ENCODE measurements at places on chromosomes 13 and 19. TPM values are rescaled to one million over a fixed set of nuclear protein-coding genes. Genes with fewer than 3 reads are reported as not detected.
A peak's percentile ranks its signal among the peaks of the same experiment; 100 is the strongest.

GRCh38 chr13:105448811-105449210 lies 1086.7 kb downstream of the EFNB2 start:
- DNase-seq = no peak
- H3K36me3 ChIP-seq = no peaks in the 10 kb centered on the region
- no peaks in the 10 kb centered on the region for H3K27me3 ChIP-seq

The HCST gene
- 42.7 TPM for polyA plus RNA-seq

GRCh38 chr19:1001538-1002166 lies 1.4 kb downstream of the GRIN3B start:
- H3K27ac ChIP-seq = no peak overlapping the region
- no peak overlapping the region for H3K4me3 ChIP-seq
- peaks cover 10% of the 10 kb centered on the region for H3K4me1 ChIP-seq
- peak; percentile 62 for DNase-seq
- H3K27me3 ChIP-seq = peaks cover 45% of the 10 kb centered on the region

GRCh38 chr13:106351251-106351650 lies 184.2 kb downstream of the EFNB2 start:
- H3K4me1 ChIP-seq = no peaks in the 10 kb centered on the region
- DNase-seq = no peak
- peaks cover 19% of the 10 kb centered on the region for H3K27me3 ChIP-seq

- no peak overlapping the region for H3K4me3 ChIP-seq
- H3K27ac ChIP-seq = no peak overlapping the region
- peaks cover 40% of the 10 kb centered on the region for H3K4me1 ChIP-seq
- DNase-seq = no peak
- H3K27me3 ChIP-seq = no peaks in the 10 kb centered on the region
Observed at GRCh38 chr19:15402411-15403150, 16.2 kb downstream of the AKAP8L start.

The UFM1 gene
- polyA plus RNA-seq = 84.2 TPM

- no peak overlapping the region for H3K4me3 ChIP-seq
- H3K36me3 ChIP-seq = no peaks in the 10 kb centered on the region
- peaks cover 40% of the 10 kb centered on the region for H3K27me3 ChIP-seq
Observed at GRCh38 chr19:4594201-4594600, 34.7 kb upstream of the SEMA6B start.

The GRK1 gene
- not detected for polyA plus RNA-seq

The ZNF837 gene
- polyA plus RNA-seq = 13.5 TPM

DNA sequence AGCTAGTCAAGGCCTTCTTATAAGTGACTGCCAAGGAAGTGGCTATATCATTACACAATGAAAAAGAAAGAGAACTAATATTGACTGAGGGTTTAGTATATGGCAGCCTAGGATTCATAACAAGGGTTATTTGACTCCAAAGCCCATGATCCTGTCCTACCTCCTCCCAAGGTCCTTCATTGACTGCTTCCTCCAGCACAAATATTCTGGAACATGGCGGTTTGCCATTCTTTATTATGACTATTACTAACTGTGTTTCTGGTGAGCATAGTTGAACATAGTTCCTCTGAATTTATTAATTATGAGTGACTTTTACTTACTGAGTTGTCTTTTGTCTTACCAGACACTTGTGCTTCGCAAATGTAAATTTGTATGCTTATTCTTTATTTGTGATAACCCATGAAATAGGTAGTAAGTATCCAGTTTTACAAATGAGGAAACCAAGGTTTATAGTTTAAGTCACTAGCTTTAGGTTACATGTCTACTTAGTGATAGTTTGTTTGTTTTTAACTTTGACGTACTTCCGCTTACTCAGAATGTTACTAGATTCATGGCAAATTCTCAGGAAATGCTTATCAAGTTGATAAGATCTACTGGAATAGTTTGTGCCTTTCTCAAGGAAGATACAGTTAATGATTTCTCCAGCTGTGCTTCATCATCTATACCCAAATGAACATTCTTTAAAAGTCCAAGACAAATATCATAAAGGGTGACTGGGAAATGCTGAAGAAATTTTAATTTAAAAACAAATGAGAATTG lies 15.5 kb upstream of the DCLK1 start:
- no peaks in the 10 kb centered on the region for H3K4me1 ChIP-seq
- no peak overlapping the region for H3K4me3 ChIP-seq
- DNase-seq = no peak

GRCh38 chr13:27619728-27620376 lies 477 bp downstream of the LNX2 start:
- peak overlapping the region; percentile 88 for H3K4me3 ChIP-seq
- peak overlapping the region; percentile 90 for H3K27ac ChIP-seq
- H3K4me1 ChIP-seq = peaks cover 51% of the 10 kb centered on the region
- no peak for DNase-seq
- no peaks in the 10 kb centered on the region for H3K36me3 ChIP-seq
- no peaks in the 10 kb centered on the region for H3K27me3 ChIP-seq

DNA sequence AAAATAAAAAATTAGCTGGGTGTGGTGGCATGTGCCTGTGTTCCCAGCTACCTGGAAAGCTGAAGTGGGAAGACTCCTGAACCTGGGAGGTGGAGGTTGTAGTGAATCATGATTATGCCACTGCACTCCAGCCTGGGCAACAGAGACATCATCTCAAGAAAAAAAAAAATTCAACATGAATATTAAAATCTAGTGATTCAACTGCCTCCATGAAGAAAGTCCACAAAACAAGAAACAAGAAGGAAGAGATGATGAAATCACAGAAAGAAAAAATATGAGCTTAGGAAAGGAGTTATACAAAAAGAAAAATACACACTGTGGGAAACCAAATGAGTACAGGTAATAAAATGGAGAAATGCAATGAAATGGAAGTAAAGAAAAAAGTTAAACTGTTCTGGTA lies 99.6 kb upstream of the SIAH3 start:
- peaks cover 3% of the 10 kb centered on the region for H3K4me1 ChIP-seq
- no peak for DNase-seq
- H3K27me3 ChIP-seq = no peaks in the 10 kb centered on the region
- H3K4me3 ChIP-seq = no peak overlapping the region
- H3K36me3 ChIP-seq = peaks cover 2% of the 10 kb centered on the region
- no peak overlapping the region for H3K27ac ChIP-seq

- peaks cover 17% of the 10 kb centered on the region for H3K27me3 ChIP-seq
- H3K27ac ChIP-seq = no peak overlapping the region
- no peak for DNase-seq
- H3K36me3 ChIP-seq = peaks cover 6% of the 10 kb centered on the region
- H3K4me1 ChIP-seq = peaks cover 13% of the 10 kb centered on the region
Observed at GRCh38 chr13:78020861-78021260, 102.2 kb upstream of the EDNRB start.

DNA sequence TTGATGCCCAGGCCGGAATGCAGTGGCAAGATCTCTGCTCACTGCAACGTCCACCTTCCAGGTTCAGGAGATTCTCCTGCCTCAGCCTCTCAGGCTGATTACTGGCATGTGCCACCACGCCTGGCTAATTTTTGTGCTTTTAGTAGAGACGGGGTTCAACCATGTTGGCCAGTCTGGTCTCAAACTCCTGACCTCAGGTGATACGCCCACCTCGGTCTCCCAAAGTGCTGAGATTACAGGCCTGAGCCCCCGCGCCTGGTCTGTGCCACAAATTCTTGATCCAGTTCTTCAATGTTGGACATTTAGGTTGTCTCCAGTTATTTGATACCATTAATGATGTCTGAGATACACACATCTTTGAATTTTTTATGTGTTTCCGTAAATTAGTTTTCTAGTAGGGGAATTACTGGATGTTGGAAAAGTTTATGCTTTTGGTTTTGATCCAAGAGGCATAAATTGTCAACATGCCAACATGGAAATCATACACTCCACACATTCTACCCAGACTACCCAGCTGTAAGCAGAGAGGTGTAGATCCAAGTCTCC lies 525 bp upstream of the COG3 start:
- peak overlapping the region; percentile 97 for H3K27ac ChIP-seq
- peaks cover 47% of the 10 kb centered on the region for H3K4me1 ChIP-seq
- H3K4me3 ChIP-seq = peak overlapping the region; percentile 93

DNA sequence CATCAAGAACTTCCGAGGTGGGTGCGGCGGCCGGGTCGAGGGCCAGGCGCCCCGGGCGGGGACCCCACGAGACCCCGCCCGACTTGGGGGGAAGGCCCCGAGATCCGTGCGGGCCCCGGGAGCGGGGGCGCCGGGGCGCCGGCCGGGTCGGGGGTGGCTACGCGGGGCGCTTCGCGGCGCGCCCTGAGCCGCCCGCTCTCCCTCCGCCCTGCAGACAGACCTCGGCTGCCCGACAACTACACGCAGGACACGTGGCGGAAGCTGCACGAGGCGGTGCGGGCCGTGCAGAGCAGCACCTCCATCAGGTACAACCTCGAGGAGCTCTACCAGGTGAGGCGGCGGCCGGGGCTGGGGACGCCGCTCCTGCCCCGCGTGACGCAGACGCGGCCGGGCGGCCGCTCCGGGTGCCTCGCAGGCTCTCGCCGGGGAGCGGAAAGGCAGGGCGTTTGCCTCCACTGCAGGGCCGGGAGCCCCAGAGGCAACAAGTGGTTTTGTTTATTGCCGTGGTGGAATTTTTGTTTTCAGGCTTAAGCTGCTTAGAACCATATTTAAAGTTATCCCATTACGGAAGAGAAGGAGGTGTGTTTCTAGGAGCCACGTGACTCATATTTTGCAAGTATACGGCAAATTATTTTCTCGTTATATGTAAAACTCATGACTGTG lies 477 bp downstream of the CUL4A start:
- H3K27me3 ChIP-seq = no peaks in the 10 kb centered on the region
- H3K36me3 ChIP-seq = peaks cover 3% of the 10 kb centered on the region
- DNase-seq = peak; percentile 75
- peak overlapping the region; percentile 47 for H3K27ac ChIP-seq
- H3K4me1 ChIP-seq = peaks cover 40% of the 10 kb centered on the region

The AMER2 gene
- not detected for polyA plus RNA-seq

DNA sequence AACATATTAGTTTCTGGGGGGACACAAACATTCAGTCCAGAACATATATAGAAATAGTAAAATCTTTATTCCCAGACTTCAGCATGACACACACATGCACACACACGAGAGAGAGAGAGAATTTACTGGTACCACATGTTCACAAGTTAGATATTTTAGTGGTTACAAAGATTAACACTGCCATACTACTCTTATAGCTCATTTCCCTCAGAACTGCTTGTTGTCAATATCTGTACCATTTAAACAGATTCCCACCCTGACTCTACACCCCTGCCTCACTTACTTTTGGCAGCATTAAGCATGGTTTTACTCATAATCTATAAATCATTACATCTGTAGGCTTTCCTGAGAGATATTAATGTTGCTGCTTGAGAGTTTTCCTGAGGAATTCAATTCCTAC lies 524.7 kb upstream of the HTR2A start:
- H3K4me1 ChIP-seq = no peaks in the 10 kb centered on the region
- no peaks in the 10 kb centered on the region for H3K36me3 ChIP-seq
- H3K4me3 ChIP-seq = no peak overlapping the region
- DNase-seq = no peak
- no peak overlapping the region for H3K27ac ChIP-seq

- no peaks in the 10 kb centered on the region for H3K36me3 ChIP-seq
- no peaks in the 10 kb centered on the region for H3K27me3 ChIP-seq
- H3K4me3 ChIP-seq = no peak overlapping the region
- H3K27ac ChIP-seq = no peak overlapping the region
- no peaks in the 10 kb centered on the region for H3K4me1 ChIP-seq
Observed at GRCh38 chr19:1189419-1189818, 15.4 kb upstream of the SBNO2 start.

DNA sequence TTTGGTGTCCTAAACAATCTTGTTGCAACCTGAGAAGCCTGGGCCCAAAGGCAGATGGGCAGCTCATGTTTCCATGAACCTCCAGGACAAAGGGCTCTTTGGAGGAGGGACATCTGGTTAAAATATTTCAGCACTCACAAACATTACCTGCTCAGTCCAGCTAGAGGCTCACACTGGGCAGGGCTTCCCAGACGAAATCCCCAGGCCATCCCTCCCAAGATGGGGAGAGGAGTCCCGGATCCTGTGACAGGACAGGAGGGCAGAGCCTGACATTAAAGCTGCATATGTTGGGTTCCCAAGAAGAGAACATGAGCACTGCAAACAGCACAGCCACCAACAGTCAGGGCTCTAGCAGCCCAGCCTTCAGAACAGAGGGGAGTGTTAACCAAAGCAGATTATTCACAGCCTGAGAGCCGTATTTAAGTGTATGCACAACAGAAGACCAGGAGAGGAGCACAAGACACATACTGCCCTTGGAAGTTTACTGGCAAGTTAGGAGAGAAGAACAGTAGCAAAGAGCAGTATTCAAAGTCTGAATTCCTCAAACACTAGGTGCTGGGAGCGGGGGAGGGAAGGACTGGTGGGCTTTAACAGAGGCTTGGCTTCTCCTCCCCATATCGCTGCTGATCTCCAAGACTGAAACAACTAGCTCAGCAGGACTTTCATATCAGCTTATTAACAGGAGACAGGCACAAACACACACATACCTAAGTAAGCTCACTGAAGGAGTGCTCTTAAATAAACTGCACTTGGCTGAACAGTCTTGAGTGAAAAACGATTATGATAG lies 12.3 kb downstream of the ATP7B start:
- H3K27me3 ChIP-seq = peaks cover 27% of the 10 kb centered on the region
- H3K4me3 ChIP-seq = no peak overlapping the region
- no peaks in the 10 kb centered on the region for H3K36me3 ChIP-seq
- H3K4me1 ChIP-seq = no peaks in the 10 kb centered on the region

GRCh38 chr19:47284324-47284899 lies 9.7 kb downstream of the INAFM1 start:
- peak; percentile 60 for DNase-seq
- no peaks in the 10 kb centered on the region for H3K36me3 ChIP-seq
- peaks cover 20% of the 10 kb centered on the region for H3K4me1 ChIP-seq
- H3K4me3 ChIP-seq = no peak overlapping the region
- H3K27me3 ChIP-seq = no peaks in the 10 kb centered on the region

DNA sequence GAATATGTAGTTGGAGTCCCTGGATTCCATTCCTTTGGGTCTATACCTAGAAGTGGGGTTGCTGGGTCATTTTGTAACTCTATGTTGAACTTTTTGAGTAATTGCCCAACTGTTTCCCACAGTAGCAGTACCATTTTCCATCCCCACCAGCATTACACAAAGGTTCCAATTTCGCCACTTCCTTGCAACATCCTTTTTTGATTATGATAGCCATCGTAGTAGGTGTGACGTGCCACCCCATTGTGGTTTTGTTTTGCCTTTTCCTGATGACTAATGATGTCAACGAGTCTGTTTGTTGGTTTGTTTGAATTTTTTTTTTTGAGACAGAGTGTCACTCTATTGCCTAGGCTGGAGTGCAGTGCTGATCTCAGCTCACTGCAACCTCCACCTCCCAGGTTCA lies 3.3 kb upstream of the PEX11G start:
- no peak overlapping the region for H3K4me3 ChIP-seq
- no peak overlapping the region for H3K27ac ChIP-seq
- H3K36me3 ChIP-seq = no peaks in the 10 kb centered on the region
- H3K4me1 ChIP-seq = peaks cover 10% of the 10 kb centered on the region

The MISP gene
- not detected for polyA plus RNA-seq

Data from naive B cell (primary cell).